BE2C (cell line): ENCODE measurements at places on chromosomes 2 and 18.

DNA sequence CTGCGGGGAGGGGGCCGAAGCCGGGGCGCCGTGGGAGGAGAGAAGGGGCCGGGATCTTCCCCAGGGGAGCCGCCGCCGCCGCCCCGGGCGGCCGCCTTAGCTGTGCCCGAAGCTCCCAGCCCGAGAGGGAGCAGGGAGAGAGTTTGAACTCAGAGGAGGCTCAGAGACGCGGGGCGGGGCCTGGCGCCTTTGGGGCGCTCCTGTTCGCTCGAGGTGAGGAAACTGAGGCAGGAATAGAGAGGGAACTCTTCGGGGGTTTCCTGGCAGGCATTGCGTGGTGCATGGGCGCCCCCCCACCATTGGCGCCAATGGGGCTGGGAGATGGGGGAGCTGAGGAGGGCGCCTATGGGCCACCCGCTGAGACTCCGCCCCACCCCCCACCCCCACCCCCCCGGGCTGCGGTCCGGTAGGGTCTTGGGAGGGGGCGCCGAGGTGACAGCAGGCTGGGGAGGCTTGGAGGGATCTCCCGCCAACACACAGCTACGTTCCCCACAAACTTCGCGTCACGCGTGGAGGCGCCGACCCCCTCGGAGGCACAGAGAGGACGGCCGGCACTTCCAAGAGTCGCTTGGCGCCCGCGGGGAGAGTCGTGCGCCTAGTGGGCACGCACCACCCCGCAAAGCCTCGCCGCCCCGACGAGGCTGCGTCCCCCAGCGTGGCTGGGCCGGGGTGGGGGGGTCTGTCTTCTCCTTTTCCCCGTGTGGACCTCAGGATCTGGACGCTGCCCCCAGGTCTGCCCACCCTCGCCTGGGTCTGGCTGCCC is 680 bp downstream of the CTDSP1 start:
- peak; percentile 41 for DNase-seq

- DNase-seq, result no peak
Observed at GRCh38 chr2:160252278-160252887, 52.3 kb upstream of the ITGB6 start.

DNA sequence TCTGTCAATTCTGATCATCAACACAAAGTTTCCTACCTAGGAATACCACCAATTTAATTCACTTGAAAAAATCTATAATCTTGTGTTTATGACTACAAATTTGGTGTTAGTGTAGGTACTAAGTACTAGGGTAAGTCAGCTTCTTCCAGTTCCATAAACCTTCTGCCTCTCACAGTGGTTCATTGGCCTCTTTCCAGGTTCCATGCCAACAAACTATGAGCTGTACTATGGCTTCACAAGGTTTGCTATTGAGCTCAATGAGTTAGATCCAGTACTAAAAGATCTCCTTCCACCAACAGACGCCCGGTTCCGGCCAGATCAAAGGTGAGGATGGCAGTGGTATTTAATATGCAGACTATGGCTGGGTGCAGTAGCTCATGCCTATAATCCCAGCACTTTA is 58.8 kb downstream of the PRKRA start:
- no peak for DNase-seq

DNA sequence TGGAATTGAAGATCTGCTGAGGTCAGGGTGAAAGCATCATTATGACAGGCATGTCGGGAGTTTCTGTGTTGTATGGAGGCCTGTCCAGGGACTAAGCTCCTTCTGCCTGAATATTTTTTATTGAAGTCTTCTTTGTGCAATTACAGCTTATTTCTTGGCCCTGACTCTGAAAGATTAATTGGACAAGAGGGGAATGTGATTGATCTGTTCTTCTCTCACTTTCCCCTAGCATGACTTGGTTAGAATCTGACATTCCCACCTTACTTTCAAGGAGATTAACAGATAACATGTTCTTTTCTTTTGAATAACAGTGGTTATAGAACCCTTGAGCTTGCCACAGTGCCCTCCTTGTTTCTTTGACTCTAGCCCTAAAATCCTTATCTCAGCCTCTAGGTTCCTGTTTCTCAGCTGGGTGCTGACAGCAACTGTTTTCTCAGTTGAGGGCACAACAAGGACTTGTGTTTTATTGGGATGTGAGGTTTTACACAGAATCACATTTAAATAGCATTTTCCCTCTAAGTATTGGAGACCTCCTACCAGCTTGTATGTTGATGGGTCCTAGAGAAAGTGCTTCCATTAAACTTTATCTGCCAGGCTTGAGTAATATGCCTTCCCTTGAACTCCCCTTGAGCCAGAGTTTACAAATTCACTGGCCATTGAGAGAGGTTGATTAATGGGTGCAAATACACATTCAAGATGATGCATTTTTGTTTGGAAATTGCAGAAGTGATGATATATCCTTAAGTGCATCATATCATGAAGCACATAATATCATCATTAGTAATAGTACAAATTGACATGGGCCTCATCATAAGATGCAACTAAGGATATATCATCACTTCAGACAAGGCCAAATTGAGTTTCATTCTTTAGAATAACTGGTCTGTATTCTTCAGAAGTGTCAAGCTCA is 12.5 kb downstream of the TTLL4 start:
- no peak for DNase-seq

- no peak for DNase-seq
Observed at GRCh38 chr2:75495862-75496261, 64.9 kb downstream of the EVA1A start.

DNA sequence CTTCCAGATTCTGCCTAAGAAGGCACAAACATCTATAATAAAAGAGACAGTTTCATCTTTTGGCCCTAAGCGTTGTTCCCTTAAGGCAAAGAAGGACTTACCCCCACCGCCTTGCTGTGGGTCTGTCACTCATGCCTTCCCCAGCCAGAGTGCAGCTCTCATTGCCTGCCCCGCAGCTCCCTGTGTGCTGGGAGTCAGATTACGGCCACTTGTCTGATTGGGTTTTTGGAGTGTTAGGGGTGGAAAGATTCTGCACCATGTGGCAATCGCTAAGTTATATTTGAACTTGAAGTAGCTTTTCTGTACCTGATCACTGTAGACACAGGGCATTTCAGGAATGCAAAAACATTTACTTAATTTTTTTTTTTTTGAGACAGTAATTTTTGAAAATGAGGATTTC is at the start of gene AQP4:
Gene AQP4 (minus strand): TSS at position 151 of the 400 bp plus-strand sequence. CDS start 18 bp downstream, at position 133.
- DNase-seq, result no peak

DNA sequence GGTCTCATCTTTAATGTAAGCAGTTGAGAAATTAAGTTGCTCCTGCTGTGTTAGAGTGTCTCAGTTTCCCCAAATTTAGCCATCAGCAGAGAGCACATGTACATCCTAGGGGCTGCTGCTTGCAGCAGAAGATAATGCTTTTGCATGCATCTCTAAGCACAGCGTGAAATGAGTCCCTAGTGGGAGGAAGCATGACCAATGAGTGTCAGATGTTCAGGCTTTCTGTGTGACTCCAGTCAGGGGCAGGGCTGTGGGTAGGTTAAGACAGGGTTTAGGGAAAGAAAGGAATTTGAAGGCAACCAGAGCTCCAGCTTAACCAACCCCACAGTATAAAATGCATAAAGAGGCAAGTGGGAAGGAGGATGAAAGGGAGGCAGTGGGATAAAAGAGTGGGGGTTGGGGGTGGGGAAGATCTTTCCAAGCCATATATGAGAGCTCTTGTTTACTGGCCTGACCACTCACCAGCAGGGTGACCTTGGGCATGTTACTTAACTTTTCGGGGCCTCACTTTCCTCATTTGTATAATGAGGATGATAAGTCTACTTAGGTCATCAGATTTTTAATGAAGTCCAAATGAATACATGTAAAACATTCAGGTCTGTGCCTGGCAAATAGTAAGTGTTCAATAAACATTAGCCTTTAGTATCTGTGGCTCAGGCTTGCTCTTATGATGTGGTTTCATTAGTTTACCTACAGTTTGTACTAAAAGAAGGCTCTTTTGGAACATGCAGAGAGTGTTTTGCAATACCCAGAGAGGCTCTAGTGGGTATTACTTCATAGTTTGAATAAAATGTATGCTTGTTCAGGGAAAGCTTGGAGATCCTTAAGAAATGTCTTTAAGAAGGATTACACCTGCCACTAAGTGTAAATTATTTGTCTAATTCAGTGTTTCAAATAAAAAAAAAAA is 42.7 kb upstream of the PELI1 start:
- DNase-seq, result no peak

DNA sequence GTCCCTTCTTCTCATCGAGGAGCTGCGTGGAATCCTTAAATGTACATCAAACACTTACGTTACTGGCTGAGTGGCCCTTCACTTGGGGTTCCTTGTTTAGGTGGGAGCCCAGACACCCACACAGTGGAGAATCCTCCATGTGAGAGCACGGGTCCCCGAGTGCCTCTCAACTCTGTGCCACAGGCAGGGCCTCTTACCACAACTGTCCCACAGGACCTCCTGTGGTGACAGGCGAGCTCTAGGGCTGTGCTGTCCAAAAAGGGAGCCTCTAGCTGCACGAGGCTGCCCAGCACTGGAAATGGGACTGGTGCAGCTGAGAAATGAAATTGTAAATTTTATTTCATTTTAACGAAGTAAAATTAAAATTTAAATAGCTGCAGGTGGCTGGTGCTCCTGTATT is 145.7 kb downstream of the DYSF start:
- DNase-seq, result no peak

- DNase-seq, result no peak
Observed at GRCh38 chr18:2898186-2898640, 51.4 kb downstream of the EMILIN2 start.

- no peak for DNase-seq
Observed at GRCh38 chr18:34358923-34359322, 134.2 kb upstream of the NOL4 start.

GRCh38 chr2:8252997-8253694 is 428.7 kb upstream of the ID2 start:
- no peak for DNase-seq

DNA sequence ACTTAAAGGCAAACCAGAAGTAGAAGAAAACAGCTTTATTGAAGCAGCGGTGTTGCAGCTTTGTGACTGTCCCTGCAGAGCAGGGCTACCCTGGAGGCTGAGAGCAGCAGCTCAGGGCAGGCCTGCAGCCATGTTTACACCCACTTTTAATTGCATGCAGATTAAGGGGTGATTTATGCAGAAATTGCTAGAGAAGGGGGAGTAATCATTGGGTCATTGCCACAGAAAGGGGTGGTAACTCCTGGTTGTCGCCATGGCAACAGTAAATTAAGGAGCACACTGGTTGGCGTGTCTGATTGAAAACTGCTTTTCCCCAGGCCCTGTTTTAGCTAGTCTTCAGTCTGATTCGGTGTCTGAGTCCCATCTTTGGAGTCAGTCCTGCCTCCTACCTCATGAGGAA is 195.4 kb upstream of the HDAC4 start:
- DNase-seq, result no peak

DNA sequence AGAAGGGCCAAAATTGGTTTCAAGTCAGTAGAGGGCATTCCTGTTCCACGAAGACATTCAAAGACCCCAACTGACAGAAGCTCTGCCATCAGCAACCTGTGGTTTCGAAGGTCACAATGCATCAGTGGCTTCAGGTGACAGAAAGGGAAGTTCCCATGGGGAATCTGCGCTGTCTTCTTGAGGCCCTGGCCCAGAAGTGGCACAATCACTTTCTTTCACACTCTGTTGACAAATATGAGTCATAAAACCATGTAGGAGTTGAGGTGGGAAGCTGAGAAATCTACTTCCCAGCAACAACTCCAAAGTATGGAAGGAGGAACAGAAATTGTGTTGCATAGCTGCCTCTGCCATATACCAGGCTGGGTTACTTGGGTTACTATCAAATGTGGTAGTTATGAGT is 621.1 kb upstream of the FANCL start:
- DNase-seq, result no peak

GRCh38 chr18:13660510-13660909 is 65.8 kb downstream of the FAM210A start:
- DNase-seq, result no peak

- no peak for DNase-seq
Observed at GRCh38 chr18:78642296-78642951, 337.2 kb upstream of the SALL3 start.

DNA sequence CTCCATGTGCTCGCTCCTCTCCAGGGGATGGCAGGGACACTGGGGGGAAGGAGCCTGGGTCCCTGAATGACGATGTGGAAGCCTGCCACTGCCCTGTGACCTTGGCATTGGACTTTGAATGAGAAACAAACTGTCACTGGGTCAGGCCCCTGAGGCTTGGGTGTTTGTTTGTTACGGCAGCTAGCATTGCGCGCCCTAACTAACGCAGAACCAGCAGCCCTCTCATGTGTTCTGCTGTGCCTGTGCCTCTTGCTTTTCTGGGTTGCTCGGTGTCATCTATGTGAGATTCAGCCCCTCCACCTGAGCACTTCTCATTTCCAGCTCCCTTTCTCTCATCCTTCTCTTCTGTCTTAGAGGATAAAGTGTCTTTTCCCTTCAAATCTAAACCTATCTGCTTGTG is 23.6 kb upstream of the INHBB start:
- no peak for DNase-seq

GRCh38 chr2:238159661-238160205 is 963 bp downstream of the ERFE start:
- DNase-seq, result peak; percentile 22

GRCh38 chr2:64845273-64845905 is 143.8 kb upstream of the SLC1A4 start:
- no peak for DNase-seq

- DNase-seq, result peak; percentile 26
Observed at GRCh38 chr2:17171446-17172049, 346.7 kb downstream of the RAD51AP2 start.

GRCh38 chr2:99880148-99880963 is 262.0 kb downstream of the AFF3 start:
- DNase-seq, result no peak

GRCh38 chr2:45626387-45627221 is 15.5 kb upstream of the SRBD1 start:
- no peak for DNase-seq

GRCh38 chr2:120859814-120860578 is 124.3 kb downstream of the GLI2 start:
- DNase-seq, result no peak

GRCh38 chr2:65281627-65282351 is 54.2 kb downstream of the ACTR2 start:
- no peak for DNase-seq

- no peak for DNase-seq
Observed at GRCh38 chr2:165640247-165640929, 153.7 kb downstream of the GALNT3 start.

DNA sequence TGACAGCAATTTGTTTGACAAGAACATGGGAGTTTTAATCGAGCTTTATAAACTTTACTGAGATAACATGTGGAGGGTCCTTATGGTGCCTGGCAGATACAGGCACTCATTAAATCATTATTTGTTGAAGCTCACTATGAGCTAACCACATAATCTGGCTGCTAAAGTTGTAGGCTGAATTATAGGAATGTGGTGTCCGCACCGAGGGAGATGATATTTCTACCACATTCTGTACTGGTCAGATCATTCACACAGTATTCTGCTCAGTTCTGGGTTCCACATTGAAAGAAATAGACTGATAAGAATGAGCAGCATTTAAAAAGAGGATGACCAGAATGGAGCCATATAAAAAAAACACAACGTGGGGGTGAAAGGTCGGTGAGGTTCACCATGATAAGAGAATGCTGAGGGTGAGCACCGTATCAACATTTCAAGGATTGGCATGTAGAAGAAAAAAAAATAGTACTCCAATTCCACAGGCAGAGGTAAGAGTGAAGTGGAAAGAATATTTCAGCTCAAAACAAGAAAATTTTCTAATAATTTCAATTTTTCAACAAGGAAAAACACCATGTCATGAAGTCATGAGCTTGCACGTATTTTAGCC is 54.4 kb downstream of the TMEFF2 start:
- no peak for DNase-seq
